ENCODE measurements at places on chromosomes 7 and 10.

DNA sequence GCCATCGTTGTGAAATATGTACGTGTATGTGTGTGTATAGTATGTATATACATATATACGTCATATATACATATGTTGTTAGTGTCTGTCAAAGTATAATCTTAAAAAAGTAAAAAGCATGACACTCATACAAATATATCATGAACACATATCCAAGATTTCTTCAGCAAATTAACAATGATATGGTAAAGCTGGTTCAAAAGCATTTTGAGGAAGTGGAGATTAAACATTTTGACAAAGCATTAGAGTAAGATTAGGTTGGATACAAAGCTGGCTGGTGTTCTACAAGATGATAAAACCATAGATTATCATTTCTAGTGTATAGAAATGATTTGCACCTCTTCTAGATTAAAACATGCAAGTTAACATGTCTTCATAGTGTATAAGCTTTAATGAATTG lies 771 bp upstream of the NUDCD3 start:
- H3K4me3 ChIP-seq: peak overlapping the region; percentile 98
- peaks cover 34% of the 10 kb centered on the region for H3K4me1 ChIP-seq
- DNase-seq: no peak
- H3K27me3 ChIP-seq: no peaks in the 10 kb centered on the region

DNA sequence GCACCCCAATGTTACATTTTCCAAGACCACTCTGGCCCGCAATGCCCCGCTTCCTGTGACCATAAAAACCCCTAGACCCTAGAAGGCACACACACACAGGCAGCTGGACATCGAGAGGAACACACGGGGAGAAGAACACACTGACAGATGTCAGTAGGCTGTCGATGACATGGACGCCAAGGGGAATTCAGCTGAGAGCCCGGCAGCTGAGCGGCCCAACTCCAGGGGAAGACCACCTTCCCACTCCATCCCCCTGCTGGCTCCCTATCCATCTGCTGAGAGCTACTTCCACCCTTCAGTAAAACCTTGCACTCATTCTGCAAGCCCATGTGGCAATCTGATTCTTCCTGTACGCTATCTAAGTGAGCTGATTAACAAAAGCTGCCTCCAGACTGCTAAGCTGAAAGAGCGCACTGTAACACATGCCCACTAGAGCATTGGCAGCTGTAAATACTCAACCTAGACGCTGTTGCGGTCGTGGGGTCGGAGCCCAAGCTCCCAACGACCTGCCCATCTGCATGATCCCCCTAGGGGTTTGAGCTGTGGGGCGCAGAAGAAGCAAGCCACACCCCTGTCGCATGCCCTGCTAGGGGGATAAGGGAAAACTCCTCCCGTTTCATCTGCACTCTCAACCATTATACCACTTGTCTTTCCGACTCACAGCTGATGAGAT lies 843.6 kb upstream of the POT1 start:
- no peak overlapping the region for H3K27ac ChIP-seq
- H3K27me3 ChIP-seq: no peaks in the 10 kb centered on the region
- H3K4me3 ChIP-seq: no peak overlapping the region
- no peak for DNase-seq

DNA sequence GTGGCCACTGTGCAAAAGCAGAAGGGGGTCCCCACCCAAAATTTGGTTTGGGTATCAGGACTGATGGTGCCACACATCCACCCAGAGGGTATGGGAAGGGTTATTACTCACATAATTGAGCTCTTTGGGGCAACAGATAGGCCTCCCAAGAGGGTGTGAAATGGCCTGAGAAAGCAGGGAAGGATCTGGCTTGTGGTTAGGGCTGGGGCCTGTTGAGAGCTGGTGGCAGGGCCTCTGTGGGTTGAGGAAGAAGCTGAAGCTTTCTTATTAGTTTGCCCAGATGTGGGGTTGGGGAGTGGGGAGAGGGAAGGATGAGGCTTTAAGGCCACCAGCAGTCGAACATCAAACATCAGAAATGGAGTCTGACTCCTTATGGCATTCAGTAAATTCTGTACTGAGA lies 18.3 kb upstream of the MKI67 start:
- H3K4me1 ChIP-seq: no peaks in the 10 kb centered on the region
- no peaks in the 10 kb centered on the region for H3K27me3 ChIP-seq
- no peak overlapping the region for H3K4me3 ChIP-seq
- DNase-seq: no peak
- no peak overlapping the region for H3K27ac ChIP-seq
- no peaks in the 10 kb centered on the region for H3K36me3 ChIP-seq

DNA sequence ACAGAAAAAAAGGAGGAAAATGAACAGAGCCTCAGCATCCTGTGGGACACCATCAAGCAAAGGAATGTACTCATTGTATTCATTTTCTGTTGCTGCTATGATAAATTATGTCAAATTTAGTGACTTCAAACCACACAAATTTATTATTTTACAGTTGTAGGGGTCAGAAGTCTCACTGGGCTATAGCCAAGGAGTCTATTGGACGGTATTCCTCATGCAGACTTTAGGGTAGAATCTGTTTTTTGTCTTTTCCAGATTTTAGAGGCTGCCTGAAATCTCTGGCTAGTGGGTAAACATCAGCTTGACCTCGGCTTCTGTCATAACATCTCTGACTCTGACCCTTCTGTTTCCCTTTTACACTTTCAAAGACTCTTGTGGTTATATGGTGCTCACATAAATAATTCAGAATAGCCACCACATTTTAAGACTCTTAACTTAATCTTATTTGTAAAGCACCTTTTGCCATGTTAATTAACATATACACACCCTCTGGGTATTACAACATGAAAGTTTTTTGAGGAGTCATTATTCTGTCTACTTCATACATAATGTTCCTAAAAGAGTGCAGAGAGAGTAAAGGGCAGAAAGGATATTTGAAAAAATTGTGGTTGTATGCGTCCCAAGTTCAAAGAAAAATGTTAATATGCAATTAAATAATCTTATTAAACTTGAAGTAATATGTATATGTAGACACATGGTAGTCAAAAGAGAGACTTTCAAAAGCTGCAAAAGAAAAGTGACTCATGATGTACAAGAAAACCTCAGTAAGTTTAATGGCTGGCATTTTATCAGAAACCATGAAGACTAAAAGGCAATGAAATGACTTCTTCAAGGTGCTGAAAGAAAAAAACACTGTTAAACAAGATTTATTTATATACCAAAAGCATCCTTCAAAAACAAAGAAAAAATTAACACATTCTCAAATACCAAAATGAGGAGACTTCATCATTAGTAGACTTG lies 70.8 kb upstream of the MEOX2 start:
- H3K4me3 ChIP-seq: no peak overlapping the region
- DNase-seq: no peak
- no peak overlapping the region for H3K27ac ChIP-seq
- H3K36me3 ChIP-seq: no peaks in the 10 kb centered on the region
- no peaks in the 10 kb centered on the region for H3K27me3 ChIP-seq

GRCh38 chr7:79281426-79281825 lies 172.0 kb downstream of the MAGI2 start:
- H3K36me3 ChIP-seq: no peaks in the 10 kb centered on the region
- no peaks in the 10 kb centered on the region for H3K4me1 ChIP-seq
- no peak for DNase-seq
- H3K27ac ChIP-seq: no peak overlapping the region
- H3K27me3 ChIP-seq: no peaks in the 10 kb centered on the region

- H3K27ac ChIP-seq: no peak overlapping the region
- no peaks in the 10 kb centered on the region for H3K4me1 ChIP-seq
- H3K27me3 ChIP-seq: no peaks in the 10 kb centered on the region
- H3K4me3 ChIP-seq: no peak overlapping the region
- DNase-seq: no peak
These were observed 261.7 kb downstream of the GPAM start for GRCh38 chr10:111921821-111922220.

GRCh38 chr10:71725998-71726579 lies 6.5 kb upstream of the C10orf105 start:
- no peak for DNase-seq
- H3K4me3 ChIP-seq: no peak overlapping the region
- H3K4me1 ChIP-seq: peaks cover 25% of the 10 kb centered on the region
- no peaks in the 10 kb centered on the region for H3K36me3 ChIP-seq
- no peak overlapping the region for H3K27ac ChIP-seq
- H3K27me3 ChIP-seq: no peaks in the 10 kb centered on the region

GRCh38 chr7:79240413-79240812 lies 213.1 kb downstream of the MAGI2 start:
- H3K36me3 ChIP-seq: no peaks in the 10 kb centered on the region
- DNase-seq: no peak
- no peak overlapping the region for H3K27ac ChIP-seq
- no peaks in the 10 kb centered on the region for H3K27me3 ChIP-seq

DNA sequence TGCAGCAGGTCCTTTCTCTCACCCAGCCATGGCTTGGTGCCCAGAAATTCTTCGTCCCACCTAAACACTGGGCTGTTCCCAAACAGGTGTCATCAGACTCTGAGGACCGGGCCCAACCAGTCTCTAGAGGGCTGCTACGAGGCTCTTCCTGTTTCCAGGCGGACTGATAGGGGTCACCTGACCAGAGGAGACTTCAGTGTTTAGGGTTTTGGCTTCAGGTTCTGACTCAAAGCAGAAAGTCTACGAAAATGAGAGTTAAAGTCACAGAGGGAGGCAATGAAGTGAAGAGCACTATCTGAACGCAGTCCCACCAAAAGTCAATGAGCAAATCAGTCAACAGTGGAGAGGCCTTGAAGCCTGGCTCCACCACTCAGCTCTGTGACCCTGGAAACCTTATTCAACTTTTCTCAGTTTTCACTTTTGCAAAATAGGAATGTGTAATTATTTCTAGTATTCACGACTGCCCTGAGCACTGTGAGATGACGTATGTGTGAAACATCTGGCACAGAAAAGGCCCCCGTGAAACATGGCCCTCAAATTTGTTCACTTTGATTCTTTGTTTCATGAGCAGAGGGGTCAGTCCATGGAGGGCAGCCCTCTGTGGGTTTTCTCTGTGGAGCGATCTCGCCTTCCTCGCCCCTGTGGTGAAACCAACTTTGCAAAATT lies 189.9 kb upstream of the PDE1C start:
- DNase-seq: peak; percentile 43
- H3K4me3 ChIP-seq: no peak overlapping the region
- H3K27me3 ChIP-seq: no peaks in the 10 kb centered on the region
- H3K4me1 ChIP-seq: no peaks in the 10 kb centered on the region
- no peak overlapping the region for H3K27ac ChIP-seq

- H3K4me3 ChIP-seq: no peak overlapping the region
- H3K27ac ChIP-seq: no peak overlapping the region
- H3K4me1 ChIP-seq: no peaks in the 10 kb centered on the region
- DNase-seq: no peak
- H3K36me3 ChIP-seq: no peaks in the 10 kb centered on the region
- H3K27me3 ChIP-seq: no peaks in the 10 kb centered on the region
These were observed 6.9 kb upstream of the WIPI2 start for GRCh38 chr7:5183155-5183554.

- no peaks in the 10 kb centered on the region for H3K36me3 ChIP-seq
- no peaks in the 10 kb centered on the region for H3K27me3 ChIP-seq
- H3K4me3 ChIP-seq: no peak overlapping the region
- no peak for DNase-seq
These were observed 462.8 kb downstream of the ATRNL1 start for GRCh38 chr10:115555887-115556402.

DNA sequence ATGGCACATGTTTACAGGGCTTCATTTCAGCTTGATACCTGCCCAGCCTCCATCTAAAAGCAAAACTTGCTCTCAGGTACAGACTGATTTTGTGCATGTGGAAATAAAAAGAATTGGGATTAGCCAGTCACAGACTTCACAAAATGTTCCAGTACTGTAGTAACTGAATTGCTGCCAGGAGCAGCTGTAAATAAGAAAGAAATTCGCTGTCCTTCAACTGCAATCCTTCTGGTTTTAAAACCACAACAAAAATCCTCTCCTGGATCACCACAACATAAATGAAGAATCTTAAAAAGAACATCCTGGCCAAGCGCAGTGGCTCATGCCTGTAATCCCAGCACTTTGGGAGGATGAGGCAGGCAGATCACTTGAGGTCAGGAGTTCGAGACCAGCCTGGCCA lies 3.9 kb upstream of the MIOS start:
- peak overlapping the region; percentile 1 for H3K27ac ChIP-seq
- H3K4me3 ChIP-seq: no peak overlapping the region
- no peaks in the 10 kb centered on the region for H3K27me3 ChIP-seq
- no peaks in the 10 kb centered on the region for H3K36me3 ChIP-seq

DNA sequence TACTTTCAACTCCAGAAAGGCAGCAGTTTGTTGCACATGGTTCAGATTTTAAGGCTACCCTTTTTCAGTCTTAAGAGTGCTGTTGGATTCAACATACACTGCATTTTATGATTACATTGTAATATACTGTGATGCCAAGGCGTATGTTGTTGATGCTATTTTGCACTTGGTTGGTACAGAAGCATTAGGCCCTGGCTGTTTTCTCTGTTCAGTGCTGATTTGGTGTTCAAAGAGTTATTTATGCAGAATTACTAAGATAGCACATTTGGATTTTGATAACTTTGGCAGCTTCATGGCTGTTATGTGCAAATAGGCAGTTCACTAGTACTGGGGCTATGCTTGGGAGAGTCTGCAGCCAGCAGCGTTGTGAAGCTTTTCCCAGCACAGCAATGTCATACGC lies 7.8 kb downstream of the GPR158 start:
- no peak for DNase-seq
- peaks cover 7% of the 10 kb centered on the region for H3K27me3 ChIP-seq
- no peaks in the 10 kb centered on the region for H3K36me3 ChIP-seq
- no peaks in the 10 kb centered on the region for H3K4me1 ChIP-seq
- no peak overlapping the region for H3K27ac ChIP-seq
- H3K4me3 ChIP-seq: no peak overlapping the region

DNA sequence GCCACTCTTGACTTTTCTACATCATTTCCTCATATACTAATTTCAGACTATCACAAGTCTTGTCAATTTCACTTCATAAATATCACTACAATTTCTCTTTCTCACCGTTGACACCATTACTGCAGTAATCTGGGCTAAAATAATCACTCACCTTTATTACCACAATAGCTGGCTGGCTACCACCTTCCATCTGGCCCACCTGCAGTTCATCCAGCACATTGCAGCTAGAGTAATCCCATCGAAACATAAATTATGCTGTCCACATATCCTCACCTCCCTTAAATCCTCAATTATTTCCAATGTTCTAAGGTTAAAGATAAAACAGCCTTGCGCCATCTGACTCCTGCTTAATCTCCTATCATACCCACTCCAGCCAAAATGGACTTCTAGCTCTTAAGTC lies 16.0 kb downstream of the DGKB start:
- H3K27me3 ChIP-seq: no peaks in the 10 kb centered on the region
- no peaks in the 10 kb centered on the region for H3K36me3 ChIP-seq
- H3K27ac ChIP-seq: no peak overlapping the region
- H3K4me3 ChIP-seq: no peak overlapping the region
- DNase-seq: no peak
- H3K4me1 ChIP-seq: no peaks in the 10 kb centered on the region

- no peaks in the 10 kb centered on the region for H3K36me3 ChIP-seq
- peaks cover 53% of the 10 kb centered on the region for H3K4me1 ChIP-seq
- H3K27me3 ChIP-seq: no peaks in the 10 kb centered on the region
- no peak overlapping the region for H3K27ac ChIP-seq
These were observed 37.8 kb downstream of the DIP2C start for GRCh38 chr10:651692-652091.

GRCh38 chr7:96415293-96415940 lies 93.5 kb upstream of the SLC25A13 start:
- H3K4me3 ChIP-seq: no peak overlapping the region
- H3K4me1 ChIP-seq: no peaks in the 10 kb centered on the region
- H3K27me3 ChIP-seq: no peaks in the 10 kb centered on the region
- H3K36me3 ChIP-seq: no peaks in the 10 kb centered on the region
